LNCaP clone FGC (cell line): ENCODE measurements at places on chromosomes 16 and 17.

GRCh38 chr16:10181196-10182162 is 749 bp downstream of the GRIN2A start:
- DNase-seq = no peak

DNA sequence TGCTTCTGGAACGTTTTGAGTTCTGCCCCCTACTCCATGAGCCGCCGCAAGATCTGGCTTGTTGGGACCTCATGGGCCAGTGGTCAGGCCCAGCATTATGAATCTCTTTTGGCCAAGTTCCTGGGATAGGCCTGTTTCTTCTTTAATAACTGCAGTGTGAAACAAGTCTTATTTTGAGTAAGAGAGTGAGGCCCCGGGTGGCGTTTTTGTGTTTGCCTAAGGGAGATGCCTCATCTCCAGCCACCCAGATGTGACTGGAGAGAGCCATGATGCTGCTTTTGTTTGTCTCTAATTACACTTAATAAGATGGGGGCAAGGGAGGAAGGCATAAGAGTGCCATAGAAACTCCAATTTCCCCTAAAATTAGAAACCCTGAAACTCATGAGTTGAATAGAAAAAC is 39.8 kb downstream of the KSR1 start:
- DNase-seq = no peak

GRCh38 chr16:27231692-27232060 is 28.4 kb downstream of the KDM8 start:
- no peak for DNase-seq

DNA sequence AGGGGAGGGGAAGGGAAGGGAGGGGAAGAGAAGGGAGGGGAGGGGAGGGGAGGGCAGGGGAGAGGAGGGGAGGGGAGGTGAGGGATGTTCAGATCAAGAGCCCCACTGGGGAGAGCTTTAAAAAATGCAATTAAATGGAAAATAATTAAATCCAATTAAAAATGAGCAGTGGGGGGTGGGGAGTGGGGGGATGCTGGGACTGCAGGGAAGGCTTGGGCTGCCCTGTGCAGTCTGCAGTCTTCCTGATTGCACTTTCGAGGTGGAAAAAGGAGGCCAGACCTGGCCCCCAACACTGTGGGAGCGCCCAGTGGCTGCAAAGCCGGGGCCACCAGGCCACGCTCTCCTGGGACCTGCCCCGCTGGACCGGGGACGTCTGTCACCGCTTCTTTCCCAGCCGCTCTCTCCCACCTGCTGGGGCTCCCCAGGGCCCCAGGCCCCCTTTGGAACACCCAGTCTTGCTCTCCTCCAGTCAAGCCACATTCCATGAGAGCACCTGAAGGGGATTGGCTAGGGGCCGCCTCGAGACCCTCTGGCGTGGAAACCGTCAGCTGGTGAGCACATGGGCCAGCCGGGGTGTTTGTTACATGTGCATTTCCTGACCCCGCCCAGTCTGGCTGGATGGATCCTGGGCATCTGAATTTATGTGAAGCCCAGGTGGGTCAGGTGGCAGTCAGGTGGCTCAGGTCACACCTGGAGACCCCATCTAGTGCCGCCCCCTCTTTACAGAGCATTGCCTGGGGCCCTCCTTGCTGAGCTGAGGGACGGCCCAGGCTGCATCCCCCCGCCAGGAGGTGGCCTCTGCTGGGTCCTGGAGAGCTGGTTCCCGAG is 37.6 kb upstream of the CBFA2T3 start:
- no peak for DNase-seq

DNA sequence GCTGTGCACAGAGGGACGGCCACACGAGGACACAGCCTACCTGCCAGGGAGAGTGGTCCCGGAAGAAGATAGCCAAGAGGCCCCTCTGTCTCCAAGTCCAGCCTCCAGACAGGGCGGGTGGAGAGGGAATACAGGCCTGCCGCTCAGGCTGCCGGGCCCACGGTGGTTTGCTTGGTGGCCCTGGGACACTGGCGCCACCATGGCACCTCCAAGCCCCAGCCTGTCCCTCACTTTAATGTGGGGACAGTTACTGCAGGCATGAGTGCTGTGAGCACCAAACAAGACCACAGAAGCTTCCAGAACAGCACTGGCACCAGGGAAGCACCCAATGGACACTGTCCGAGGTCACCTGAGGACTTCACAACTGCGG is 22.0 kb upstream of the CHMP6 start:
- DNase-seq = no peak

DNA sequence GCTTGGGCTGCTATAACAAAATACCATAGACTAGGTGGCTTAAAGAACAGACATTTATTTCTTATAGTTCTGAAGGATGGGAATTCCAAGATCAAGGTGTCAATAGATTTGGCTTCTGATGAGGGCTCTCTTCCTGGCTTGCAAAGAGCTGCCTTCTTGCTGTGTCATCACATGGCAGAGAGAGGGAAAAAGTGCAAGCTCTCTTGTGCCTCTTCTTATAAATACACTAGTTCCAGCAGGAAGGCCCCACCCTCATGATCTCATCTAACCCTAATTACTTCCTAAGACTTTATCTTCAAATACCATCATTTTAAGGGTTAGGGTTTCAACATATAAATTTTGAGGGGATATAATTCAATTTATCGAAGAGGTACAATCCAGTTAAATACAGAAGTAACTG is 30.6 kb downstream of the ABCA9 start:
- no peak for DNase-seq

DNA sequence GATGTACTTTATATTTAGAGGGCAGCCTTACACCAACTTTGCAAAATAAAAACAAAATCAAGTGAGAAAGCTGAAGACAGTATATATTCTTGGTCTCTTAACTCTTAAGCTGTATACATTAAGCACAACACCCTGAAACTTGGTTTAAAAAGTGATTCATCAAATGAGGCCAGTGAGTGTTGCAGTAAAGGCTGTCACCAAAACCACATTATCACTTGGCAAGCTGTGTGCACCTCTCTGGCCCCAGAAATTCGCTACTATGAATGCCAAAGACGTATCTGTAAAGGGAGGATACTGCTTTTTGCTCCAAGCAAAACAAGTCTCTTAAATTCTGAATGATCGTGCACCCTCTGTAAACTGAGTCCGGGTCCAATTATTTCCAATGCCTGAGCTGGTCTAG is 163.9 kb downstream of the ZFHX3 start:
- DNase-seq = no peak

DNA sequence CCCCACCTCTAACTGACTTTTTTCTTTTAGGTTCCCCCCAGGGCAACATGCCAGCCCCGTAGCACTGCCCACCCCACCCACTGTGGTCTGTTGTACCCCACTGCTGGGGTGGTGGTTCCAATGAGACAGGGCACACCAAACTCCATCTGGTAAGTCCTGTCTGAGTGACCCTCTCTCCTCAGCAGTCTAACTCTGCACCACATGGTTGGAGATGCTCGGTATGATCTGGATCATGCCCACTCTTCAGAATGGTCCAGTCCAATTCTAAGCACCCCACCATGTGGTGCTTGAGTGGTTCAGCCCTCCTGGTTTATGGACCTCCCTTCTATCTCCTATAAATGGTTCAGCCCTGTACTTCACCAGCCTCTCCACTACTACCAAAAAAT is 5.9 kb downstream of the KDM6B start:
- DNase-seq = no peak

- DNase-seq = no peak
These were observed 13.1 kb downstream of the FMNL1 start for GRCh38 chr17:45234641-45235415.

- DNase-seq = no peak
These were observed 632 bp downstream of the BAIAP3 start for GRCh38 chr16:1333854-1334700.

DNA sequence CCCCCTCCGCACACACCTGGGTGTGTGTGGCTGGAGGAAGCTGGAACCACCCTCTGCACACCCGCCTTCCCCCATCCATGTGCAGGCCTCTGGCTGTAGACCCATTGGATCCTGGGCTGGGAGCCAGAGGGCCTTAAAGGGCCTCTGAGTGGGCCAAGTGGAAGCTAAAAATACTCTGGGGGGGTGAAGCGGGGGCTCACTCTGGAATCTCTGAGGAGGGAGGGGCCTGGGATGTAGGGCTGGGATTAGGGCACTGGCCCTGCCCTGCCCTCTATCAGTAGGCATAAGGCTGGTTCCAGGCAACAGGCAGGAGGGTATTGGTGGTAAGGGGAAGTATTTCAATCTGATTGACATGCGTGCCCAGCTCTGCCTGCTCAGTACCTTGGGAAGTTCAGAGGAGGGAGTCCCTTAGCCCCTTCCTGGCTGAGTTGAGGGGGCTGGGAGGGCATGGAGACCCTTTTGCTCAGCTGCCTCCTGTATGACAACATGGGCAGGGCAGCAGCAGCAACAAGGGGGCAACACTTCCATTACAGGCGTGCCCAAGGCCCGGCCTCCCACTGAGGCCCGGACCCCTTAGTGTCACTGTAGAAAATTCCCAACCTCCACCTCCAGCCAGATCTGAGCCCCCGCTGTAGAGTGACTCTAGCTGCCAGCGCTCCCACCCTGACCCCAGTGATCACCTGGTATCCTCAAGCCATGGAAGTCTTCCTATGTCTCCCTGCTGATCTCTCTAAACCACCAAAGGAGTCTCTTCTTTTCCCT is 5.2 kb downstream of the ITGA3 start:
- no peak for DNase-seq

GRCh38 chr17:61425682-61426481 is 26.2 kb downstream of the TBX2 start:
- DNase-seq = no peak
